ENCODE measurements at places on chromosomes 1 and 21. TPM values are rescaled to one million over a fixed set of nuclear protein-coding genes. Genes with fewer than 3 reads are reported as not detected.

- H3K4me1 ChIP-seq, result peaks cover 46% of the 10 kb centered on the region
- H3K36me3 ChIP-seq, result no peaks in the 10 kb centered on the region
- H3K4me3 ChIP-seq, result no peak overlapping the region
- no peaks in the 10 kb centered on the region for H3K27me3 ChIP-seq
Observed at GRCh38 chr21:42193721-42194120, 25.2 kb upstream of the ABCG1 start.

DNA sequence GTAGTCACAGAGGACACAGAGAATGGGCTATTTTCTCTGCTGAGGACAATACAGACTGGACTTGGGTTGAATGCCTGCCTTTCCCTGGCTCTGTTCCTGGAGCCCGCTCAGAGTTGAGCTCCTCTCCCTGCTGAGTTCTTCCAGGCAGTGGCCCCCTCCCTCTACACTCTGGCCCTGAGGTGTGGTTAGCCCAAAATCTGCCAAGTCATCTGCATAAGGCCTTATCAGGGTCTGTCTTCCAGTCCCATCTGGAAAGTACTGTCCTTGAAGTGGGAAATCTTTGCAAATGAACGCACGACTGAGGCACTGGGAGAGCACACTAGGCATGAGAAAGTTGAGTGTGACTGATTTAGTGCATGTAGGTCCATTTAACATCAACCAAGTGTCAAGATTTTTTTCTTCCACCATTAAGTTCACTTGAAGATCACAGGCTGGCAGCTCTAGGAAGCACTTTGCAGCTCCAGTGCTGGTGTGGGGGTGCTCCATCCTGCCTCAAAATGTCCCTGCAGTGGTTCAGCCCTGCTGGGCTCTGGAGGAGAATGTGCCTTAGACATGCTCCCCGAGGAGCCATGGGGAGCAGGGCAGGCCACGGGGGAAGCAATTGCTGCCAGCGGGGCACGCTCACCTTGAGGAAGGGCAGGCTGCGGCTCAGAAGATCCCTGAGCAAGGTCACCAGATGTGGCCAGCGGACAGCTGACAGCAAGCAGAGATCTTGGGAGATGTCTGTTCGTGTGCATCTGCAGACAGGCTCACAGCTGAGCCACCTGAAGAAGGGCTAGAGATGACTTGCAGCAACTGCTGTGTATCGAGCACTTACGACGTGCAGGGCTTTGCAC is 41.5 kb downstream of the IER5 start:
- no peak overlapping the region for H3K4me3 ChIP-seq
- no peak overlapping the region for H3K27ac ChIP-seq
- no peak for DNase-seq
- no peaks in the 10 kb centered on the region for H3K36me3 ChIP-seq
- H3K4me1 ChIP-seq, result peaks cover 36% of the 10 kb centered on the region

GRCh38 chr1:148309940-148310500 is 157.9 kb upstream of the NBPF11 start:
- DNase-seq, result no peak
- no peaks in the 10 kb centered on the region for H3K4me1 ChIP-seq
- H3K27me3 ChIP-seq, result peaks cover 85% of the 10 kb centered on the region
- no peak overlapping the region for H3K4me3 ChIP-seq
- H3K36me3 ChIP-seq, result no peaks in the 10 kb centered on the region

DNA sequence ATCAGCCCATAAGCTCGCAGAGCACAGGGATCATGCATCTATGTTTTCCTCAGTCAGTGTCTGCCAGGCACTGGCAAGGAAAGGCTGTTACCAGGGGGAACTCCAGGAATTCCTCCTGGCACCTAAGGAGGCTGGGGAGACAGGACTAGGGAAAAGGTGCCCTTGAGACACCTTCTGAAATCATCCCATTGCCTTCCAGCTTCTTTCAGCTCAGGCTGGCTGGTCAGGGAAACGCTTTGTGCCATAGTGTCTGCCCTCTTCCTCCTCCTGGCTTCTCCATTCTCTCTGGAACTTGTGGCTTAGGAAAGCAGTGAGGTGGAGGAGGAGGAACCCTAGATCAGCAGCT is 13.8 kb downstream of the LMNA start:
- peak overlapping the region; percentile 93 for H3K27ac ChIP-seq
- peaks cover 29% of the 10 kb centered on the region for H3K36me3 ChIP-seq
- H3K4me3 ChIP-seq, result peak overlapping the region; percentile 12
- no peaks in the 10 kb centered on the region for H3K27me3 ChIP-seq
- peaks cover 75% of the 10 kb centered on the region for H3K4me1 ChIP-seq

GRCh38 chr1:59155351-59155750 is 141.5 kb upstream of the FGGY start:
- H3K27me3 ChIP-seq, result no peaks in the 10 kb centered on the region
- H3K27ac ChIP-seq, result no peak overlapping the region
- no peaks in the 10 kb centered on the region for H3K36me3 ChIP-seq
- H3K4me3 ChIP-seq, result no peak overlapping the region
- DNase-seq, result no peak
- H3K4me1 ChIP-seq, result peaks cover 40% of the 10 kb centered on the region

DNA sequence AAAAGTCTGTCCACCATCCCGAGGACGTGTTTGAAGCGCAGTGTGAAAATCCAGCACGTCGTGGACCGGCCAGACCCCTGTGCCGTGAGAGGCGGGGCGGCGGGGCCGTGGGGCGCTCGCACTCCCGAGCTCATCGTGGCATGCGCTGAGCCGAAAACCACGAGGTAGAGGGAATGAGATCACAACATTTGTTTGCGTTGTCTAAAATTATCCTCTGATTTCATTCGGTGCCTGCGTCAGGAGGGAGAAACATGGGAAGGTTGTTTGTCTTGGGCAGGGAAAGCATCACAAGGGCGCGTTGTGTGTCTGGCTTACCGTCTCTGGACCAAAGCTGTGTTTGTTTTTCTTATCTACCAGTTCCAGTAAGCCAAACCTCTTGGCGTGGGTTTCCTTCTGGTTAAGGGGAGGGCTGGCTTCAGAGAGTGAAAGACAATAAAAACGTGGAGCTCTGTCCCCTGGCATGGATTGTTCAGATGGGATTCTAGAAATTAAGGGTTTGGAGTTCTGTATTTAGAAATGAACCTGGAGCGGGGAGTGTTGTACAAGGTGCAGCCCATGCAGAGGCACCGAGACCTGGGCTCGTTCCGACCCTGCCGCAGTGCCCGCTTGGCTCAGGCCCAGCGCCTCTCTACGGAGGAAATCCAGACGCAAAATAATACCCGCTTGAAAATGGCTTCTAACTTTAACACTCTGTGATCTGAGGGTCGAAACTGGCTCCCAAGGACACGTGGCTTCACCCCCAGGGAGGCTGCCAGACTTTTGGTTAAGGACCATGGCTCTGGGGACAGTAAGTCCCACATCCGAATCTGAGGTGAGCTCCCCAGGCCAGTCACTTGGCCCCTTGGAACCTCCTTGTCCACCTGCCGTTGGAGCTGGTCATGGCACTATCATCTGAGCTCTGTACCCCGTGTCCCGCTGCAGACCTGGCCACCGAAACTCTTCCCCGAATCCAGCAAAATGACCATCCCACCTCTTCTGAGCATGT is 68.7 kb upstream of the FAM3B start:
- H3K4me3 ChIP-seq, result no peak overlapping the region
- H3K27me3 ChIP-seq, result no peaks in the 10 kb centered on the region
- H3K4me1 ChIP-seq, result peaks cover 8% of the 10 kb centered on the region
- no peak for DNase-seq
- H3K36me3 ChIP-seq, result peaks cover 22% of the 10 kb centered on the region
- H3K27ac ChIP-seq, result peak overlapping the region; percentile 51

Gene TNN
- 0.08 TPM for total RNA-seq

All from heart right ventricle (tissue), 16 donors.